AG10803 (cell line): ENCODE measurements at places on chromosomes 7 and 10.

- no peak for DNase-seq
Observed at GRCh38 chr7:101299511-101300464, 21.8 kb downstream of the IFT22 start.

DNA sequence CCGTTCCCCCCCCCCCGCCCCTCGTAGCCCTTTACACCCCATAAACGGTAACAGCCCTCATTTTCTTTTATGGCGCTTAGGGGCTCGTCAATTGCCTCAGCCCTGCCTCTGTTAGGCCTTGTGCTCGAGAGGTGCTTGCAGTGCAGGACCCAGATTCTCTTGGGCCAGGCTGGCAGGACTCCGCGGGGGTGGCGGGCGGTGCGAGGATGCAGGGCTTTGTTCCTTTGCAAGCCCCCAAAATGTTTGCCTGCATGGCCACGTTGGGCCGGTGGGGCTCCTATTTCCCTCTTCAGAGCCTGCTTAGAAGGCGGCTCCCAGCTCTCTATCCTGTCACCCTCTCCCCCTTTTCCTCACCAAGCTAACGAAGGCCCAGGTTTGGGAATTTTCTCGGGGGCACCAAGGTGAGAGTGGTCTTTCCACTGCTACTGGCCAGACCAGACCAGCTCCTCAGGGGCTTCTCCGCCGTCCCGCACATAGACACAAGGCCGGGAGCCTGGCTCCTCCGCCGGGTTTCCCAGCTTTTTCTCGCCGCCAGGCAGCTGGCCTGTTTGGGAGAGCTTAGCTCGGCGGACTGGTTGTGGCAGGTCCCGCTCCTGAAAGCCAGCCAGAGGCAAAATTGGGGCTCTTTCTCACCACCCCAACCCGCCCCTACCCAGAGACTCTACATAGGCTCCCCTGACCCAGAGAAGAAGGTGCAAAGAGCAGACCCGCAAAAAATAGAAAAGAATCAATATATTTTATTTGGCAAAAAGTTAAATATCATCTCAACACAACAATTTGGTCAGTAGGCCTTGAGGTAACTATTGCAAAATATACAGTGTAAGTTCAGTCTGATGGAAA lies 3.4 kb downstream of the HOXA9 start:
- DNase-seq = no peak

GRCh38 chr10:124621637-124622036 lies 122.5 kb downstream of the FAM53B start:
- DNase-seq = no peak

GRCh38 chr7:144454256-144455039 lies 51.0 kb upstream of the NOBOX start:
- DNase-seq = no peak

- no peak for DNase-seq
Observed at GRCh38 chr10:29146311-29147100, 142.4 kb upstream of the LYZL1 start.

- no peak for DNase-seq
Observed at GRCh38 chr7:156772725-156773124, 120.3 kb downstream of the LMBR1 start.

DNA sequence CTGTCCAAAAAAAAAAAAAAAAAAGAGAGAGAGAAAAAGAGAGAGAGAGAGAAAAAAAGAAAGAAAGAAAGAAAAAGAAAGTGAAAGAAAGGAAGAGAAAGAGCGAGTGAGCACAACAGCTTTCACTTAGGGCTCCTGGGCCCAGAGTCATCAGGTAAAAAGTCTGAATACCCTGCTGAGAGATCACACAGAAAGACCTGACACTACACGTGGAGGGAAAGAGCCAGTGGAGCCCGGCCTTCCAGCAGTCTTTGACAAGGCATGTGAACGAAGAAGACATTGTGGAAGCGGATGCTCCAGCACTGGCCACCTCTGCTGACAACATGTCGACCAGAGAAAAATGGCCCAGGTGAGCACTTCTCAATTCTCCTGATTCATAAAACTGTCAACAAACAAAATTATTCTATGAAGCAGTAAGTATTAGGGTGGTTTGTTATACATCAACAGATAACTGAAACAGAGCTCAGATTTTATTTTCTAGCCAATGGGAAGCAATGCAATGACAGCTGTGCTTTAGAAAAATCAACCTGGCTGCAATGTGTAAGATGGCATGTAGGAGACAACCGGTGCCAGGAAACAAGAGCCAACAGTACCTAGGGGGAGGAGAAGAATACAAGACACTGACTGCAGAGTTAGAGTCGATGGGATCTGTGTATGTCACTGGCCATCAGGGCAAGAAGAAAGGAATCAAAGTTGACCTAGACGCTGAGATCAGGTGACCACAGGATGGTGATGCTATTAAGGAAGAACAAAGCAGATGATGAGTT lies 4.4 kb downstream of the RNF216 start:
- no peak for DNase-seq

DNA sequence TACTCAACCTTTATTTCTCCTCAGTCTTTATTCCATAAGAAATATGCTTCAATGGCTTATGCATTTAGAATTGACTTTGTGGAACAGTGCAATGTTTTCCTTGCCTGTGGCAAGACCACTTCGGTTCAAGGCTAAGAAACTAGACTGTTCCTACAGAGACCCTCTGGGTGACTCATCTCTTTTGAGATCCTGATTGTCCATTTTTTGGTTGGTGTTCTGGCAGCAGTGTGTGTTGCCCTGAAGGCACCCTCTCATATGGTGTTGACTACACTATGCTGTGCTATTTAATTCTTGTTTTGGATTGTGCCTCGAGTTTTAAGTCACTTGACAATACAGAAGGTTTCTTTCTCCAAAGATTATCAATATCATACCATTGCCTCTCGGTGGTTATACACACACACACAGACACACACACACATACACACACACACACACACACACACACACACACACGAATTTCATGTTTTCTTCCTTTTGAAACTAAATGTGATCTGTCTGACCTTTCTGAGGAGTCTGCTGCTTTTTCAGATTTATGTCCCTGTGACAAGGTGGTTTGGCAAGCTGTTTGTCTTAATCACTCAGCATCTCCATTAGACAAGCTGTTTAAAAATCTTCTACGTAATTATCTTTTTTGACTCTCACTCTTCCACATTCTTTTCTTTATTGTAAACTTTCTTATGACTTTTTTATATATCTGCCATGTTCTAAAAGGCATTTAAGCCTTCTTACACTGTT lies 187.2 kb downstream of the VTI1A start:
- DNase-seq = peak; percentile 49

DNA sequence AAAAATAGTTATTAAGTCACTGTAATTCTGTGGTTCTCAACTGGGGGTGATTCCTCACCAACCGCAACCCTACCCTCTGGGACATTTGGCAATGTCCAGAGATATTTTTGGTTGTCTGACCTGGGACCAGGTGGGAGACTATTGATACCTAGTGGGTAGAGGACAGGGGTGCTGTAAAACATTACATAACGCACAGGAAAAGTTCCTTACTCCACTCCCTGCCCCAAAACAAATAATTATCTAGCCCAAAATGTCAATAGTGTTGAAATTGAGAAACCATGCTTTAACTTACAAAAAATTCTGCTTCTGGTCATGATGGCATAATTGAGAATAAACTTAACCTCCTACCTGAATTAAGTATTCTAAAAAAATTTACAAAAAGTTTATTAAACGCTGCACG lies 177.7 kb upstream of the FEZF1 start:
- no peak for DNase-seq

DNA sequence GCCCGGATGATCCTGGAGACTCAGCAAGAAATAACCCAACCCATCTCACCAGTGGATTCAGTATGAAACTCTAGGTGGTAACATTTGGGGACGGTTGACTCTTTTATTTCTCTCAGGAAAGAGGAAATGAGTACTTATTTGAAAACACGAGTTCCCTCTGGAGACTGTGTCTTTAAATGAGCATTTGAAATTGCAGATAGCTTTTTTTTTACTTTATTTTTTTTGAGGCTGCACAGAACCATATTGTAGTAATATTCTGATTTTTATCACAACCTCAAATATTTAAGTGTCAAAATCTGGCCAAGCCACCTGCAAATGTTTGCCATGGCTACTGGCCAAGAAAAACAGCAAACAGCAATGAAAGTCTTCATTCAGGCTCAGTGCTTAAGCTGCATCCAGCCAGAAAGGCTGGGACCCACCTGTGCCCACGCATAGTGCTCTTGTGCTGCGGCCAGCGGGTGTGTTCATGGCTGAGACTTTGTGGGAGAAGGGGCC lies 160.8 kb downstream of the CREB5 start:
- peak; percentile 12 for DNase-seq

DNA sequence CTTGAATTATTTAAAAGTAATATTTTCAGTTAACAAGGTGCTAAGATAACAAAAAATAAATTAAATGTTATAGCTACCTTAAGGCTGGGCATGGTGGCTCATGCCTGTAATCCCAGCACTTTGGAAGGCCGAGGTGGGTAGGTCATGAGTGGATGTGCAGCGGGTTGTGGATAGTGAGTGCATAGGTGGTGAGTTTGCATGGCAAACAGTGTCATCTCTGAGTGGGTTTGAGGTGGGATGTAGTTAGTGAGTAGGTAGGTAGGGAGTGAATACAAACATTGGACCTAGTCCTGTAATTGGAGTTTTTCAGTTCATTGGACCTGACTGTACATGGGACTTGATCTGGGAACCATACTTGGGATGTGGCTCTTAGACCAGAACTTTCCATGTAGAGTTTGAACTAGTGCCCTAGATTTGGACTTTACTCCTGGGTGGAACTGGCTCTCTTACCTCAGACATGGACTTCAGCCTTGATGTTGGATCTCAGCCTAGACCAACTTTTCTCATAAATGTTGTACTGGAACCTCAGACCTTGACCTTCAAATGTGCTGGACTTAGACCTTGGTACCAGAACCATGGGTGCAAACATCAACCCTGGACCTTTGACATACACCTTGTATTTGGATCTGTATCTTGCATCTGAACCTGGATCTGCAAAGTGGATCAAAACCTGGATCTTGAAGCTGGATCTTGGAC lies 47.0 kb downstream of the SEC61G start:
- DNase-seq = no peak

GRCh38 chr7:107277331-107277730 lies 108.5 kb downstream of the HBP1 start:
- DNase-seq = no peak

GRCh38 chr7:94183289-94183749 lies 179.2 kb upstream of the BET1 start:
- peak; percentile 100 for DNase-seq

DNA sequence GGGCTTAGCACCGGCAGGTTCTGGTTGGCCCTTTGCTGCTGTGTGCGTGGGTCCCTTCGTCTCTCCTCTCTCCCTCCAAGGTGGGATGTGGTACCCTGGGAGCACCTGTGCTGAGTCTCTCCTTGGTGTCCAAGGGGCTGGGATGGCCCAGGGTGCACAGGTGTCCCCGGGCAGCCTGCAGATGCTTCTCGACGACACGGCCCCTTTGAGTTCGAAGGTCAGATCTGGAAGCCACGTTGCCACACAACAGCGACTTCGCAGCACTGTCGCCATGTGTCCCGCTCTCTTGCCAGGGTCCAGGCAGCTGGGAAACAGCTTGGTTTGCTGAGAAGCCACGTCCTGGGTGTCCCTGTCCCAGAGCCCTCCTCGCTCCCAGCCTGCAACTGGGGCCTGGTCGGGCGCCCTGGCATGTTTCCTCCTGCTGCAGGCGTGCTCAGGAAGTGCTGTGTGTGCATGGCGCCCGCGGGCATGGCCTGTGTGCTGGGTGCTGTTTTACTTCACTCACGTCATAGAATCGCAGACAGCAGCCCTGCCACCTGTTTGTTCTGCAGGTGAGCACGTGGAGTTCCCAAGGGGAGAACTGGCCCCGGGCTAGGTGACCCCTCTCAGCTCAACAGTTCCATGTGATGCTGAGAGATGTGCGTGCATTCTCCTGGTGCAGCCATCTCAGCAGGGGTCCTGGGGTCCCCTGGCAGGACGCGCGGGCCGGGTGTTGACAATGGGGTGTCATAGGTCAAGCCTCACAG lies 70.9 kb downstream of the DNAJB6 start:
- no peak for DNase-seq

- no peak for DNase-seq
Observed at GRCh38 chr10:7697426-7697825, 5.7 kb upstream of the ITIH2 start.

GRCh38 chr10:50397312-50398140 lies 146.2 kb upstream of the ASAH2 start:
- no peak for DNase-seq

DNA sequence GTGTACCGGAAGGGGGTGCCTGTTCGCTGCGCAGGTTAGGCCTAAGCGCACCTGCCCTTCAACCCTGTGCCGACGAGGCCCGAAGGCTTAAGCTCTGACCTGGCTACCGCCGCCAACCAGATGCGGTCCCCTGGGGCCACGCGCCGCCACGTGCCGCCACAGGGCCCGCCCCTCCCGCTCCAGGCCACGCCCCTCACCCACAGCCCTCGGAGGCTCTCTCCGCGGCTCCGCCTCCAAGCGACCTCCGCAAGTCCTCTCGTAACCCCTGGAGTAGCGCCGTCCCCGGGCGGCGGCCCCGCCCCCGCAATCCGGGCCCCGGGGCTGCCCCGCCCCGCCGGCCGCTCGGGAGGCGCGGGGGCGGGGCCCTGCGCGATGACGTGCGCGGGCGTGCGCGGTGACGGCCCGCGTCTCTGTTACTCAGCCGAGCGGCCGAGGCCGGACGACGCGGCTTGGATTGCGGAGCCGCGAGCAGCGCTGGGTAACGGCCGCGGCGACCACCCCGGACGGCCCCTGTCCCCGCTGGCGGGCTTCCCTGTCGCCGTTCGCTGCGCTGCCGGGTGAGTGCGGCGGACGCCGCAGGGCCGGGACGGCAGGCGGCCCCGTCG lies at the start of gene MAPK8:
Gene MAPK8, plus strand, starts transcription at position 413 of the 605 bp plus-strand sequence. CDS start 94,984 bp downstream, outside the sequence.
- peak; percentile 84 for DNase-seq

DNA sequence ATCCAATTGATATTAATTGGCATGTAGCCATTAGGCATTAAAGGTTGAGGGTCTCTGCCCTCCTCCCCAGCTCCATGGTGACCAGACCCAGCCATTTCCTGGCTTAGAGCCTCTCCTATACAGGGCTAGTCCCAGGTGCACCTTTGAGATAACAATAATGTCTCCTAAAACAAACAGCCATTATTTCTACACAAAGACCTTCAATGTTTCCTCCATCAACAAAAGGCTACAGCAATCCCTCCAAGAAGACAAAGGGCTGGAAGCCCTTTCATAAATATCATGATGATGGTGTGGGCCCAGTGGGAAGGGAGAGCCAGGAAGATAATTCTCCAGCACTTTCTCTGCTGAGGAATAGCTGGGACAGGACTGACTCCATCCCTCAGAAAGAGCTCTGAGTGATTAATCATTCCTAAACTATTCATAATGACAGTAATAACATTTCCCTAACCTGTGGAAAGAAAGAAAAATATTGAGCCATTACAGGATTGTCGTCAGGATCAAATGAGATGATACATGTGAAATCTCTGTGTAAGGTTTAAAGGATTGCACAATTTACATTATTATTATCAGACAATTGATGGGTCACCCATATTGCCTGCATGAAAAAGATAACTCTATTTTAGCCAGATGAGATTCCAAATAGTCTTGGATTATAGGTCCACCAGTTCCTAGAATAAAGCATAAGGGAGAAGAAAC lies 10.2 kb downstream of the PKD2L1 start:
- DNase-seq = no peak

DNA sequence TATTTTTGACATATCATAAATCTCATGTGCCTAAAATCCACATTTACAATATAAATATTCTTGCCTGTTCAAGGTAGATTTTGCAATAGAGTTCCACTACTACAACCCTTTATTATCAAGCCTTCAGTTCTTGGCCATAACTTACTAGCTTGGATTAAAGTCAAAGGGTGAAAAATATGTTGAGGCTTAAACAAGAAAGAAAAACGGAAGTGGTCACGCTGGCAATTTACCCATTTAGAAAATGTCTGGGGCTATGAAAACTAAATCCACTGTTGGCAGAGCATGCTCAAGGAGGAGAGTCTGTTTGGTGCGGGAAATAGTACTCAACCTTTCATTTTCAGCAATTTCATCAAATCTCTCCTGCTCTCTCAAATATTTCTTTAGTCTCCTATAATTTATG lies 209.8 kb upstream of the RHOBTB1 start:
- peak; percentile 16 for DNase-seq
